RKO (cell line): ENCODE measurements at places on chromosomes 1 and 21.

DNA sequence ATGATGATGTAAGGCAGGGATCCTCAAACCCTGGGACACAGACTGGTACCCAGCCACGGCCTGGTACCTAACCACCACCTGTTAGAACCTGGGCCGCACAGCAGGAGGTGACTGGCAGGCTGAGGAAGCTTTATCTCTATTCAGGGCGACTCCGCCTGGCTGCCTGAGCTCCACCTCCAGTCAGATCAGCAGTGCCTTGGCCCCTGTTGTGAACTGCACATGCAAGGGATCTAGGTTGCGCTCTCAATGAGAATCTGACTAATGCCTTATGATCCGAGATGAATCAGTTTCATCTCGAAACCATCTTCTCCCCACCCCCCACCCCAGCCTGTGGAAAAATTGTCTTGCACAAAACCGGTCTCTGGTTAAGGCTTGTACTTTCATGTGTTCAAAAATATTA is 4.2 kb downstream of the RNPC3 start:
- DNase-seq: peak; percentile 30

DNA sequence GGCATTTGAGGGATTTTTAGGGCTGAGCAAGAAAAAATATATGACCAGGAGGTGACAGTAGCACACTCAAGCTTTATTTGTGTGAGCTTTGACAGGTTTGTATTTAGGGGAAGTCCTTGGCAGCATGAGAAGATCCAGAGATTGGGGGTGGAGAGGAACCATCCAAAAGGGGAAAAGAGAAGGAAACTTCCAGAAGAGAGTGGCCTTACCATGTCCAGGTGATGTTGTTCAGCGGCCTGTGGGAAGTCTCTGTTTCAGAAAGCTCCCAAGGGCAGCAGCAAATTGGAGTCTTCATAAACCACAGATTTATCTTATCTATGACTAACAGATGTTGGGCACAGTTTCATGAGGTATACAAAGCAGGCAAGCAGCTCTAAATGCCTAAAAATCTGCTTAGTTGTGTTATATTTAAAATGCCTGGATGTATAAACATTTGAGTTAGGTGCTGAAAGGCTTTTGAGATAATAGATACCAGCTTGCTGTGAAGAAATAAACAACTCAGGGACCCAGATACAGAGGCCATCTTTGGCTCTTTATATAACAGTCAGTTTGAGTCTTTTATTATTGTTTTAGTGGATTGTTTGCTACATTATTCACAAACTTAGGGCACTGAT is 21.2 kb upstream of the ADAR start:
- DNase-seq: no peak

DNA sequence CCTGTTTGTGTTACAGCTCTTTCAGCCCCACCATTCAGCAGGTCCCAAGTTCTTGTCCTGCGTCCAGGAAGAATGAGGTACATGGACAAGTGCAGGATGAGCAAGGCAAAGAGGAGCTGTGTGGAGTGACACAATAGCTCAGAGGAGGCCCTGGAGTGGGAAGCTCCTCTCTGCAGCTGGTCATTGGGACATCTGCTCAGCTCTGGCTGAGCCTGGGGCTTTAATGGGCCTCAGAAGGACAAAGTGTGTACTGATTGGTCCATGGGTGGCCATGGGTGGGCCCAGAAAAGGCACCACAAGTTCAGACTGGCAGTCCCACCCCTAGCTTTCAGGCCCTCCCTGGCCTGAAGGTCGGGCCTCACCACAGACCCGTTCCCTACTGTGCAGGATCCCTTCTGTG is 14.7 kb upstream of the HYI start:
- no peak for DNase-seq

GRCh38 chr1:204094856-204095634 is 22.1 kb downstream of the SOX13 start:
- DNase-seq: no peak

GRCh38 chr1:234217316-234217840 is 155.9 kb upstream of the COA6 start:
- no peak for DNase-seq

- DNase-seq: no peak
Observed at GRCh38 chr1:26797627-26798026, 9.9 kb downstream of the PIGV start.

DNA sequence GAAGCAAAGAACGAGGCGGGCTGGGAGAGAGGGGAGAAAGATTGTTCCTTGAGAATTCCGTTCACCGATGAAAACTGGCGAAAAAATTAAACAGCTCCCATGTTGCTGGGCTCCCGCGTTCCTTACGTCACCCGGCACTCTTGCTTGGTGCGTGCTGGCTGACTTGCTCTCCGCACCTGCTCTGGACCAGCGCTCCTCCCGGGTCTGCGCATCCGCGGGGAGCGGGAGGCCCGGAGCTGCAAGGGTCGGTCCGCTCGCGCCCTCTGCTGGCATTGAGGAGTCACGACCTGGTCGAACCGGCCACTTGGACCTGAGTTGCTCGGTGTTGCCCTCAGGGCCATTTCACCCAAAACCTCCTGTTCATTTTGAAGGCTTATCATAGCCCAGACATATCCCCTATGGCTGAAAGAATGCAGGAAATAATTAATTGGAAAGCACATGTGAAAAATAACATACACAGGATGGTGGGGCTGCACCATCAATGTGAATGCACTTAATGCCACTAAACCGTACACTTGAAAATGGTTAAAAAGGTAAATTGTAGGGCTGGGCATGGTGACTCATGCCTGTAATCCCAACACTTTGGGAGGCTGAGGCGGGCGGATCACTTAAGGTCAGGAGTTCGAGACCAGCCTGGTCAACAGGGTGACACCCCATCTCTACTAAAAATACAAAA is 98.9 kb upstream of the BACE2 start:
- peak; percentile 56 for DNase-seq

- no peak for DNase-seq
Observed at GRCh38 chr1:53176452-53177208, 20.0 kb upstream of the CPT2 start.

GRCh38 chr1:153957744-153958110 is 685 bp downstream of the CRTC2 start:
- DNase-seq: peak; percentile 38

DNA sequence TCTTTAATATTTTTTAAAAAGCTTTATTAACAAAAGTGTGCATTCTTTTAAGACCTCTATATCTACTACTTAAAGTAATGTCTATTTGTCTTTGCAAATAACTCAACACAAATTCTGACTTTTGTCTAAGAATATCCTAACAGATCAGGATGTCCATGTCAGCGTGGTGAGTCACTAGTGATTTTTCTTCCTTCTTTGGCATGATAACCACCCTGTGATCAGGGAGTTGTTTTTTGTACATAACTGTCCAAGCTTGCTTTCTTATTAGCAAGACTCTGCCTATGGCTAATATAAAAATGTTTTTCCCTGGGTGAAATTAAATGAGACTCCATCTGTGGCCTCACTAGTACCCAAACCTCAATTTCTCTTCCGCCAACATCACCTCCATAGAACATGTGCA is 688.9 kb upstream of the ADGRL2 start:
- DNase-seq: no peak

GRCh38 chr21:31992391-31992790 is 119.6 kb downstream of the HUNK start:
- no peak for DNase-seq

DNA sequence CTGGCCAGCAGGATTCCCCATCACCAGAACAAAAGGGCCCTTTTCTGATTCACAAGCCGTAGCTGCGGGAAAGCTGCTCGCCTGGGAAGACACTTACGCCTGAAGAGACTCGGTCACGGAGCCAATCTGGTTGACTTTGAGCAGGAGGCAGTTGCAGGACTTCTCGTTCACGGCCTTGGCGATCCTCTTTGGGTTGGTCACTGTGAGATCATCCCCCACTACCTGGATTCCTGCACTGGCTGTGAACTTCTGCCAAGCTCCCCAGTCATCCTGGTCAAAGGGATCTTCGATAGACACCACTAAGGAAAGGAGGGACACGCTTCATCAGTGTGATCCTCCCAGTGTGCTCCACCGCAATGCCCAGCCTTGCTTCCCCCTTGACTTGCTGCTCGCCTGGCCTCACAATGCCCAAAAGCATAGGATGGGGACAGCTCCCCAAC is 14.7 kb downstream of the ENO1 start:
- DNase-seq: no peak

DNA sequence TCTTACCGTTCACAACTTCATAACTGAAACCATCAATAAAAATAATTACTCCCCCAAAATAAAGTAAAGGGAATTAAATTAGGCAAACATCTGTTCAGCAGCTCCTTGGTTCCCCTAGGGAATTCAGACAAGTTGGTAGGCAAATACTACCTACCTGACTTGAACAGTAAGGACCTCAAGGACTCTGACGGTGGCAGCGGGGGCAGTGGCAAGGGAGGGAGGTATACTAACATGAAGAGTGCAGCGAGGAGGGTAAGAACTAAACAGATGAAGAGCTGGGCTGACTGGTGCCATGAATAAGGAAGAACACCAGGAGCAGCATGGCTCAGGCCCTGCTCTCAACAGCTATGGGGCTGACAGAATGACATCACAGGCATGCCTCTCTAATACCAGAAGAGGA is 33.1 kb downstream of the MTOR start:
- no peak for DNase-seq

DNA sequence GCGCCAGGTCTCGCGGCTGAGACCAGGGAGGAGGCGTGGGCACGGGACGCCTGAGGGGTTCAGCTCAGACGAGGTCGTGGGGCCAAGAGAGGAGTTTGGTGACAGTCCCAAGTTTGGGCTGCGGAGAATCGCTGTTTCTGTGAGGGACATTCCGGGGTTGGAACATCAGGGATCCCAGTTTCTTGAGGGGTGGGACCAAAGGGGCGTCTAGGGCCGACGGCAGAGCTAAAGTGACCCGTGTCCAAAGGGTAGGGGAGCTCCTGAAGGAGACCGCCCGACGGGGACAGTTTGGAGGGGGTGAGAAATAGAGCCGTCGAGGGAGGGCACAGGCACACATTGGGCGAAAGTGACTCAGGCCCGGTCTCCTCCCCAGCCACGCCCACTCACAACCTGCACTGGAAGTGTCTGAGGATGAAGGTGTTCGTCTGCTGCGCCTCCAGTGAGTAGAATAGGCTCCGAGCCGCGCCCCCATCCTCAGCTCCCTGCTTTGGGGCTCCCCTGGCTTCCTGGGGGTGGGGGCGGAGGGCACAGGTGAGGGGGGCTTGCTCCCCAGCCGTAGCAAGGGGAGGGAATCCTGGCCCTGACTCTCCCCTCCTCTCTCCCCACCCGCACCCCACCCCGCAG is 7.0 kb downstream of the EFNA3 start:
- peak; percentile 80 for DNase-seq

DNA sequence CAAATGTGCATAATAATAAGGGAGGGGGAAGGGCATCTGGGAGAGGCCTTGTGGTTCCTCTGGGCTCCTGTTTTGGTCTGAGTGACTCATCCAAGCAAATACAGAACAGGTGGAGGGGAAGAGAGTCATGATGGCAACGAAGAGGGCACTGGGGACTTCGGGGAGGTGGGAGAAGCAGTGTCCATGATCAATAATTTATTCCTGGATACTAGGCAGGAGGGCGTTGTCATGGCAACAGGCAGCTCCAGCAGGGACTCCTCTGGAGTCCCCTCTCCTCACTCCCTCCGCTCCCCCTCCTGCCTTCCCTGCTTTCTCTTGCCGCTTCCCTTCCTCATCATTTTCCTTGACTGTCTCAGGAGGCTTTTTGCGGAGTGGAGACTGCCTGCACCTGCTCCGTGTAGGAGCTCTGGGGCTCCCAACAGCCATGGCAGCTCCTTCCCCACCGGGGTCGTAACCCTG is 12.3 kb upstream of the NFASC start:
- DNase-seq: no peak

GRCh38 chr1:162929177-162929576 is 68.2 kb upstream of the CCDC190 start:
- DNase-seq: no peak

- DNase-seq: peak; percentile 100
Observed at GRCh38 chr1:38012363-38013226, at the start of gene UTP11. Gene UTP11 (plus strand): TSS chr1:38012734. CDS start chr1:38012803, 69 bp downstream.

- DNase-seq: no peak
Observed at GRCh38 chr1:192438737-192439136, 121.9 kb downstream of the RGS21 start.

- no peak for DNase-seq
Observed at GRCh38 chr1:180144659-180145357, 9.9 kb upstream of the QSOX1 start.

DNA sequence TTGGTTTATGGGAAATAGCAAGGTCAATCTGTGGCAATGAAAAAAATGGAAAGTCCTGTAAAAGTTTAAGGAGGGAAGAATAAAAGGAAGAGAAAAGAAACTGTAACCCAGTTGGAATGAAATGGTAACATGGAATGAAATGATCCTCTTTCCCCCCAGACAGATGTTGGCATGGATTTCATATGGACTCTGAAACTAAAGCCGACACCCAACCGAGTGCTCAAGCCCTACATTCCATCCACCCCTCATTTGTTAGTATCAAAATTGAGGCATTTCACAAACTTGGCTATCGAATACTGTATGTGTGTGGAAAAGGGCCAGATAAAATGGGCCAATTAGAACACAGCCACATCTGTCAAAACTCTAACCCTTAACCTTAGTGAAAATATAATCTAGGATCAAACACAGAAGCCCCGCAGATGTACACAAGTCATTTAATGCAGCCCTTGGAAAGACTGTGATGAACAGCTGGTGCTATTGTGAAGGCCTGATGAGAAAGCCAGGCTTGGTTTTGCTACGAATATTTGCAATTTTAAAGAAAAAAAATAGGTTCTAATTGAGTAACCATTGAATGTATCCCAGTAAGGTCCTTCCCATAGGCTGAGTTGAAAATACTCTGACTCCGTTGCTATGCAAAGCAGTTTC is 72.6 kb upstream of the RGL1 start:
- no peak for DNase-seq

DNA sequence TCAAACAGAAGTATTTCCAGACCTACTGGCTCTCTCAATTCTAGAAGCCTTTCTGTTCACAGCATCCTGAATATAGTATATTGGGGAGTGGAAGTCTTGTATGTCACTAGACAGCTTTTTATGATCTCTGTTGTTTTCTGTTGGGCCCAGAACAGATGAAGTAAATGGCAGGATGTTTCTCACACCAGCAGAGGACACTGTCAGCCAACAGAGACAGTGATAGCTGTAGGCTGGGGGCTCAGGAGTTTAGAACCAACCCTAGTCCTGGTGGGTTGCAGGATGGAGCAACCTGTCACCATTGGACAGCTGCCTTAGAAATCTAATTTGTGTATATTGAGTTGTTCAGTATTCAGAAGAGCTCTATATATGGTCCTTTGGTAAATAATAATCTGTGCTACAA is 16.9 kb downstream of the AGO1 start:
- DNase-seq: no peak

DNA sequence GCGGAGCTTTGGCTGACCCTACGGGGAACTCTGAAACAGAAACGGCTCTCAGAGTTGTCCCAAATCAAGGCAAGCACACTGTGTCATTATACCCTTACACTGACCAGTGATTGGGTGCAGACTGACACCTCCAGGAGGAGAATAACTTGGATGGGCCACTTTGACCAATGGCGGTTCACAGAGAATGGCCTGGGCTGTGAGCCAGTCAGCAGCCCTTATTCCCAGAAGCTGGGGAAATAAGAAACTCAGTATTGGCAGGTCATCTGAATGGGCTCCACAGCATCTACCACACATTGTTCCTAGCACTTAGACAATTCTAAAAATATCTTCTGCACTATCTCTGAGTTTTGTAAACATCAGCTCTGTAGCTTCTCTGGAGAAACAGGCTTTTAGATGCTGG is 265.2 kb downstream of the ADGRL2 start:
- no peak for DNase-seq
